ENCODE measurements at places on chromosomes 1 and 21. TPM values are rescaled to one million over a fixed set of nuclear protein-coding genes. Genes with fewer than 3 reads are reported as not detected.

TRAPPC3 gene
- total RNA-seq = 50.2 TPM

DNA sequence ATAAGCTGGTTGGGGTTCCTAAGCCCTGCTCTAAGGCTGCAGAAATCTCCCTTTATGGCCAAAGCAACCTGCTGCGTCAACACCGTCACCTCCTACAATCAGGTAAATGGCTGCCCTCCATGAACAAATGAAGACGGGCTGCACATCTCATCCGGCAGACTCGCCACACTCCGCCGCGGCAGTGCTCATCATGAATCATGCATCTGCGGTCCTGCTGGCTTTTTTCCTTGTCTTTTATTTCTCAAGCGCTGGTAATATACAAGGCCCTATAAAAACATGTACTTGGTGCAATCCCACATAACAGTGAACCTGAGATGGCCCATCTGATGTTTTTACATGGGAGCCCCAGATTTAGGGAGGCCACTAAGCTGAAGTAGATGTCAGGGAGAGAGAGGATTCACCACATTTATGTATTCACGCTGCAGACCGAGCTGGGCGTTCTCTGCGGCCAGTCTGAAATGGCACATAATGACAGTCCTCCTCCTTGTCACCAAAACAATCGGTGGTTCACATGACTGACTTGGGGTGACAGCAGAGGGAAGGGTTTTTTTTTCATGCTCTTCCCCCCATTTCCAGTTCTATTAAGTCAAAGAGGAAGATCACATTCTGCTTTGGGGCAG is 91.6 kb downstream of the KAZN start:
- no peaks in the 10 kb centered on the region for H3K4me1 ChIP-seq
- no peak overlapping the region for H3K27ac ChIP-seq
- H3K36me3 ChIP-seq = no peaks in the 10 kb centered on the region
- H3K4me3 ChIP-seq = no peak overlapping the region
- DNase-seq = no peak

GRCh38 chr21:26790296-26790695 is 54.9 kb downstream of the ADAMTS1 start:
- no peaks in the 10 kb centered on the region for H3K4me1 ChIP-seq
- no peak overlapping the region for H3K27ac ChIP-seq
- DNase-seq = no peak
- H3K36me3 ChIP-seq = no peaks in the 10 kb centered on the region

- H3K27ac ChIP-seq = no peak overlapping the region
- no peak overlapping the region for H3K4me3 ChIP-seq
- H3K36me3 ChIP-seq = no peaks in the 10 kb centered on the region
- no peak for DNase-seq
- no peaks in the 10 kb centered on the region for H3K4me1 ChIP-seq
- no peaks in the 10 kb centered on the region for H3K27me3 ChIP-seq
Observed at GRCh38 chr1:194223596-194223995, 1037.2 kb upstream of the B3GALT2 start.

S100A9 gene
- total RNA-seq = 793 TPM

- peaks cover 12% of the 10 kb centered on the region for H3K4me1 ChIP-seq
- no peak overlapping the region for H3K4me3 ChIP-seq
- H3K36me3 ChIP-seq = peaks cover 6% of the 10 kb centered on the region
- no peaks in the 10 kb centered on the region for H3K27me3 ChIP-seq
- DNase-seq = no peak
Observed at GRCh38 chr1:77040826-77041225, 173.5 kb downstream of the ST6GALNAC5 start.

DNA sequence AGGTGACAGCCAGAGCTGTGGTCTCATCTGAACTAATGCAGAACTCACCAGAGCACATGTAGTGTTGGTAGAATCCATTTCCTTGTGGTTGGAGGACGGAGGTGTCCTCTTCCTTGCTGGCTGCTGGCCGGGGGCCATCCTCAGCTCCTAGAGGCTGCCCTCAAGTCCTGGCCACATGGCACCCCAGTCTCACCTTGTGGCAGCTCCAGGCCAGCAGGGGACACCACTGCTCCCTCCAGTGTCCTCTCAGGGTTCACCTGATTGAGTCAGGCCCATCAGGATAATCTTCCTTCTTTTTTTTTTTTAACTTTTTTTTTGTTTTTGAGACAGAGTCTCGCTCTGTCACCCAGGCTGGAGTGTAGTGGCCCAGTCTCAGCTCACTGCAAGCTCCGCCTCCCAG is 2.9 kb downstream of the KCNE1 start:
- H3K27ac ChIP-seq = no peak overlapping the region
- no peaks in the 10 kb centered on the region for H3K27me3 ChIP-seq
- H3K4me3 ChIP-seq = no peak overlapping the region
- H3K36me3 ChIP-seq = no peaks in the 10 kb centered on the region

DNA sequence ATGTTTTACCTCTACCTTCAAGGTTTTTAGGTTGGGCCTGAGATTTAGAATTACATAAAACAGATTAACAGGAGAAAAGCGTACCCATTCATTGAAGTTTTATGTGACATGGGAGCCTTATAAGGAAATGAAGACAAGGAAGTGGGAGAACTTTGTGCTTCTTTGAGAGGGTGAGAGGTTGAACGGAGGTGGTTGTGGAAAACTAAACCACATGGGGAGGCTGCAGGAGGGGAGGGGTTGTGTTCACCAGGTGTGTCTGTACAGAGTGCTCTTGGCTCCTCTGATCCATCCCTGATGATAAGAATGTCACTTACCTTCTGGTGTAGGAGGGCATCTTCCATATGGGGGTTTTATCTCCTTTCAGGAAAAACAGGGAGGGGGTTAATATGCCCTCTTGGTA is 2.7 kb downstream of the SLX9 start:
- H3K4me1 ChIP-seq = peaks cover 21% of the 10 kb centered on the region
- H3K27ac ChIP-seq = no peak overlapping the region
- H3K36me3 ChIP-seq = peaks cover 49% of the 10 kb centered on the region
- H3K4me3 ChIP-seq = no peak overlapping the region

DNA sequence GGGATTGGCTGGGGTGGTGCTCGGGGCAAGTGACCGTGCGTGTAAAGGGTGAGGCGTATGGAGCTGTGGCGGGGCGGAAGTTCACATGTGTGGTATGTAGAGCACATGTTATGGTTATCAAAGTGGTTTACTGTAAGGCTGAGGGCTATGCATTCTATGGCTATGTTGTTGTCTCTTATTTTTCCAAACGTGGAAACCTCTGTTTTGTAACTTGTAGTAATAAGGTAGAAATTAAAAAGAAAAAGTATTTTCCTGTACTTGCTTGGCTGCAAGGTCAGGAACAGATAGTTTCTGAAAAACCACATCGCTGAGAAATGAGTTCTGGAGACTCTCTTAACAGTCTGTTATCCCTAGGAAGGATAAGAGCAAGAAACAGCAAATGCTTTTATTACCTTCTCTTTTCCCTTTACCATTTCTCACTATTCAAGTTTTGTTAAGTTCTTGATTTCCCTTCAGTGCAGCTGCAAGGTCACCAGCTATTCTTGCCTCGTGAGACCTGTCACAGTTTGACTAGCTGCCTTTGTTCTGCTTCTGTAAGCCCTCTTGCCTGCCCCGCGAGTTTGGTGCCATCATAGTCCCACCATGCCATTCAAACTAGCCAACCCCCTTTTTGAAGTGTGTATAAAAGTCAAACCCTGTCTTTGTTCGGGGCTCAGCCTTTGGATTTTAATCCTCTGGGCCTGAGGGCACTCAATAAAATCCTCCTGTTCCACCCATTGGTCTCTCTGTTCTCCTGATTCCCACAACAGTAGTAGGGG is 9.5 kb downstream of the RNU1-2 start:
- H3K36me3 ChIP-seq = no peaks in the 10 kb centered on the region
- peak overlapping the region; percentile 59 for H3K4me3 ChIP-seq
- H3K4me1 ChIP-seq = peaks cover 4% of the 10 kb centered on the region

GRCh38 chr1:15329104-15329820 is 80.4 kb upstream of the EFHD2 start:
- DNase-seq = no peak
- H3K4me3 ChIP-seq = no peak overlapping the region
- peaks cover 19% of the 10 kb centered on the region for H3K4me1 ChIP-seq
- H3K27ac ChIP-seq = peak overlapping the region; percentile 46
- peaks cover under 1% of the 10 kb centered on the region for H3K27me3 ChIP-seq

DNA sequence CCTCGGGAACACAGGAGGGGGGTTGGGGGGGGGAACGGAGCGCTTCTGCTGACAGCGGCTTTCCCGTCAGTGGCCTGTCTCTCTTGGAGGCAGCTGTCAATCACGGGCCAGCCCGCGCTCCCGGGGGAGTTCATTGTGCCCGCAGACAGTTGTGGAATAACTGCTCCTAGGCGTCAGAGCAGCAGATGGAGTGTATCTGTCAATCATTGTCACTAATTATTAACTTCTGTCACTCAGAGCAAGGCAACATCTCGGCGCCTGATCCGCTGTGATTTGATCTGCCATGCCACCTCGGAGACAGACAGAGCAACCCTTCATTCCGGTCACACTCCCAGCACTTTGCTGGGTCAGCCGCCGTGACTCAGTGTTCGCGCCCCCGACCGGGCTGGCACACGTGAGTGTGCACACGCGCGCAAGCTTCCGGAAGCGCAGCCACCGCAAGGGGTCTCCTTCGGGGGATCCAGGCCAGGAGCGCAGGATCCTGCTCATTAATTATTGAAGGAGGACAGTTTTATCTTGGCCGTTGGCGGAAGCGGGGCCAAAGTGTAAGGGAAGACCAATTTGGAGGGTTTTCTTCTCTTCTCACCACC is 75.8 kb downstream of the RRAGC start:
- H3K36me3 ChIP-seq = no peaks in the 10 kb centered on the region
- no peak overlapping the region for H3K27ac ChIP-seq
- peaks cover 5% of the 10 kb centered on the region for H3K4me1 ChIP-seq
- H3K27me3 ChIP-seq = no peaks in the 10 kb centered on the region
- H3K4me3 ChIP-seq = no peak overlapping the region

HCRTR1 gene
- total RNA-seq = 2.5 TPM

- no peak overlapping the region for H3K27ac ChIP-seq
- no peak for DNase-seq
- H3K4me1 ChIP-seq = no peaks in the 10 kb centered on the region
Observed at GRCh38 chr1:224219612-224220059, 36.6 kb downstream of the DEGS1 start.

GRCh38 chr1:1352786-1353388 is 3.7 kb upstream of the DVL1 start:
- H3K36me3 ChIP-seq = peaks cover 4% of the 10 kb centered on the region
- peak overlapping the region; percentile 91 for H3K27ac ChIP-seq
- no peak for DNase-seq
- H3K4me3 ChIP-seq = no peak overlapping the region
- peaks cover 56% of the 10 kb centered on the region for H3K4me1 ChIP-seq

GRCh38 chr1:107762751-107763390 is 202.1 kb downstream of the VAV3 start:
- no peak overlapping the region for H3K27ac ChIP-seq
- no peak for DNase-seq
- no peaks in the 10 kb centered on the region for H3K4me1 ChIP-seq
- no peaks in the 10 kb centered on the region for H3K36me3 ChIP-seq

TRIM46 gene
- 15.5 TPM for total RNA-seq

TCEA3 gene
- 21.0 TPM for total RNA-seq

- no peak overlapping the region for H3K27ac ChIP-seq
- H3K4me1 ChIP-seq = no peaks in the 10 kb centered on the region
- no peak overlapping the region for H3K4me3 ChIP-seq
- no peaks in the 10 kb centered on the region for H3K36me3 ChIP-seq
- no peak for DNase-seq
Observed at GRCh38 chr1:177517546-177517945, 346.8 kb downstream of the BRINP2 start.

GRCh38 chr1:92858564-92859399 is 26.9 kb downstream of the RPL5 start:
- DNase-seq = peak; percentile 92
- H3K27me3 ChIP-seq = no peaks in the 10 kb centered on the region
- H3K4me3 ChIP-seq = peak overlapping the region; percentile 21
- no peak overlapping the region for H3K27ac ChIP-seq
- no peaks in the 10 kb centered on the region for H3K36me3 ChIP-seq
- H3K4me1 ChIP-seq = no peaks in the 10 kb centered on the region

GRCh38 chr1:84365225-84366221 is 32.8 kb upstream of the DNASE2B start:
- H3K4me3 ChIP-seq = no peak overlapping the region
- H3K27ac ChIP-seq = no peak overlapping the region
- no peaks in the 10 kb centered on the region for H3K27me3 ChIP-seq
- no peak for DNase-seq

GRCh38 chr1:21630571-21631343 is 38.4 kb downstream of the RAP1GAP start:
- H3K36me3 ChIP-seq = no peaks in the 10 kb centered on the region
- peak overlapping the region; percentile 52 for H3K27ac ChIP-seq
- peaks cover 24% of the 10 kb centered on the region for H3K4me1 ChIP-seq
- peaks cover 20% of the 10 kb centered on the region for H3K27me3 ChIP-seq

KCNQ4 gene
- total RNA-seq = 0.22 TPM

CLEC20A gene
- 1.5 TPM for total RNA-seq

C1QC gene
- total RNA-seq = 167 TPM

LYPD8 gene
- not detected for total RNA-seq

DNA sequence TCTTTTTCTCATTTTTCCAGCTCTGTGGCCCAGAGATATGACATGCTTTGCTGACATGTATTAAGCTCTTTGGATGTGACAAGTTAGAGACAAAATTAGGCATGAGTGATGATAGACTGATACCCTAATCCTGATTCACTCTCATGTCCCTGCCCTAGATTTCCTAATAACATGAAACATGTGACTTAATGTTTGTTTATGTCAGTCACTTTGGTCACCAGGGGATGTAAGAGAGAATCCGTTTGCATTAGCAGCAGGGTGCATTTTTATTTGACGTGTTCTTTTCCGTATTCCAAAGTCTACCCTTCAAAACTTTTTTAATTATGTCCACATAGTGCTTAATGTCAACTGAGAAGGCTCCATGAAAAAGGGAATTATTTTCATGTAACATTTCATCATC is 192.4 kb downstream of the HMCN1 start:
- H3K4me1 ChIP-seq = peaks cover 9% of the 10 kb centered on the region
- DNase-seq = no peak
- H3K36me3 ChIP-seq = no peaks in the 10 kb centered on the region
- no peak overlapping the region for H3K4me3 ChIP-seq
- H3K27me3 ChIP-seq = no peaks in the 10 kb centered on the region
- H3K27ac ChIP-seq = no peak overlapping the region

DNA sequence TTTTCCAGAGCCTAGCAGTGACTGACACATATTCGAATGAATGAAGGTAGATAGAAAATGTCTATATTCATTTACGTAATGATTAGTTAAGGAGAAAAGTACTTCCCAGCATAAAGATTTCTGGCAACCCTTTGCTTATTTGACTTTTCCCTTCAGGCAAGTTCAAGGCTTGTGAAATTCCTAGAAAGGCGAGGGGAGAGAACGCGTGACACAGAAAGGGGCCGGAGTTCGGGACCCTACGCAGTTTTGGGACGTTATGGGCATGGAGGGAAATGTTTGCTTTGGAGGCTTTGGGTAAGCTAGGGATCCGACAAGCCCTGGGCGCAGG is 472 bp upstream of the USP25 start:
- H3K36me3 ChIP-seq = no peaks in the 10 kb centered on the region
- peak overlapping the region; percentile 99 for H3K4me3 ChIP-seq
- DNase-seq = no peak
- peak overlapping the region; percentile 98 for H3K27ac ChIP-seq

CFAP74 gene
- not detected for total RNA-seq

HES4 gene
- 70.8 TPM for total RNA-seq

RAD54L gene
- total RNA-seq = 1.5 TPM
